ENCODE measurements at places on chromosomes 5 and 9. TPM values are rescaled to one million over a fixed set of nuclear protein-coding genes. Genes with fewer than 3 reads are reported as not detected.

DNA sequence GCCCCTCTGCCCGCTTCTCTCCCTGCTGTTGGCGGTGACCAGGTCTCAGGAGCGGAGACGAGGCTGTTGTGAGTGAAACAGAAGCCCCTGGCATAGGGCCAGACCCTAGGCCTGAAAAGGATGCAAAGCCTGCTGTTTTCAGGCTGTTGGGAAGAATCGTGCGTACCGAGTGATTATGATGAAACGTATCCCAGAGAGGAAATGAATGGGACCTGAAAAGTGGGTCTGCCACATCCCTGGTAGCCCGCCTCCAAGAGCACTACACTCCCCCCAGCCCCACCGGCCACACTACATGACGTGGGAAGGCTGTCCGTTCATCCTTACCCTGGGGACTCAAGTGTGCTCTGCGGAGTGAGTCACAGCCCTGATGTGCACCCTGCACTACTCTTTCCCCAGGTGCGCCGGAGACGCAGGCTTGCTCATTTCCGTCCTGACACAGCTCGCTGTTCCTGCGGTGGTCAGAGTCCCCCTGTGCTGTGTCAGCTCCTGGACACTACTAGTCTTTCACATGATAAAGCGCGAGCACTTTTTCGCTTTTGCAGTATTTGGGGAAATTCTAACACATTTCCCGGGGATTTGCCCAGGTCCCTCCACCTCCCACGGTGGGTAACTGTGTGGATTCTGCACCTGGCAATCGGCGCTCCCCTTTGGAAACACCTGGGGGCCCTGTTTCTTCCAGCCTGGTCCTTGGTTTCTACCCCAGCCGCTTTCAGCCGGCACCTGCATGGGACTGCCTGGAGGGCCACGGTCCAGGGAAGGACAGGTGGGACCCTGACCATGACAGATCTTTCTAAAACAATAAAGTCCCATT is 91.5 kb downstream of the ANKRD33B start:
- H3K4me3 ChIP-seq: no peak overlapping the region
- no peaks in the 10 kb centered on the region for H3K36me3 ChIP-seq
- H3K27ac ChIP-seq: no peak overlapping the region
- no peaks in the 10 kb centered on the region for H3K27me3 ChIP-seq

DNA sequence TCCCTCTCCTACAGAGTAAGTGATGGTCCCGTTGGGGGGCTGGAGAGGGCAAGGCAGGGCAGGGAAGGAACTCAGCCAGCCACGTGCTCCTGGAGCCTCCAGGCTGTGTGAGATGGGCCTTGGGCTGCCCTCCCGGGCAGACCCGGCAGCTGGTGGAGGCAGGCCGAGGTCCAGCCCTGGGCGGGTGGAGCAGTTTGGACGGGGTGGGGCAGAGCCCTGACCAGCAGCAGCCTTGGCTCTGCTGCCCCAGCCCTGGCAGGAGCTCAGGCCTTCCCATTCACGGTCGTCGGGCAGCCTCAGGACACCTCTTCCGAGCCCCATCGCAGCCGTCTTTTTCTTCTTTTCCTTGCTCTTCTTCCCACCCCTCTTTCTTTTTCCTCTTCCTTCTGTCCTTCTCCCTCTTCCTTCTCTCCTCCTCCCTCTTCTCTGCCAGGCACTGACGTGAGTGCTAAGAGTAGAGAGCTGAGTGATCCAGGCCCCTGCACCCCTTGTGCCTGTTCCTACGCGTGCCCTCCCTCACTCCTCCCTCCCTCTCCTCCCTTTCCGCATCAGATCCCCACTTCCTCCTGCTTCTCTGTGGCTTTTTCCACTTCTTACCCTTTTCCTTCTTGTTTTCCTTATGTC is 42.8 kb downstream of the AMBP start:
- no peak overlapping the region for H3K27ac ChIP-seq
- no peaks in the 10 kb centered on the region for H3K36me3 ChIP-seq
- DNase-seq: peak; percentile 12
- H3K27me3 ChIP-seq: no peaks in the 10 kb centered on the region
- H3K4me3 ChIP-seq: no peak overlapping the region

DNA sequence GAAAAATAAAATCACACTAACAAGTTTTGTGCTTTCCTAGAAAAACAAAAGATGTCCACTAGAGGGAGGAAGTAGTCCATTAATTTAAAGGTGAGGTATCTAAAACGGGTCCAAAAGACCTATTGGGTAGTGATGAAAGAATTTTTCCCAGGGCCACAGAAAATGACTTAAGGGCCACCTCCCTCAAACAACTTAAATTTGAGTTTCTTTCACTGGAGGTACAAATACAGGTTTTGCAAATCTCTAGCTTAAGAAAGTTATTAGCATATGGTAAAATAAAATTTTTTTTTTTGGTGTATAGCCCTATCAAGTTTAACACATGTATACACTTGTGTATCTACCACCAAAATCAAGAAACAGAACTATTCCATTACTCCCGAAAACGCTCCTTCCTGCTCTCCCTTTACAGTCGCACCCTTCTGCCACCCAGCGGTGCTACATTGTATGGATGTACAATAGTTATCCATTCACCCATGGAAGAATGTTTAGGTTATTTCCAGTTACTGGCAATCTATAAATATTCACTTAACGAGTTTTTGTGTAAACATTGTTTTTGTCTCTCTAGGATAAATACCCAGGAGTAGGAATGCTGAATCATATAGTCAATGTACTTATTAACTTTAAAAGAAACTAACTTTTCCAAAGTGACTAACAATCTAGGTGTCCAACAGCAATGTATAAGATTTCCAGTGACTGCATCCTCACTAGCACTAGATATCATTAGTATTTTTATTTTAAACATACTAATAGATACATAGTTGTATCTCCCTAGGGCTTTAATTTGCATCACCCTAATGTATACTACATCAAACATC is 21.9 kb downstream of the DEPDC1B start:
- no peak overlapping the region for H3K27ac ChIP-seq
- no peaks in the 10 kb centered on the region for H3K36me3 ChIP-seq
- H3K4me1 ChIP-seq: no peaks in the 10 kb centered on the region
- H3K27me3 ChIP-seq: no peaks in the 10 kb centered on the region
- no peak for DNase-seq

GRCh38 chr9:123420592-123421111 is 64.7 kb downstream of the CRB2 start:
- H3K27ac ChIP-seq: no peak overlapping the region
- no peak overlapping the region for H3K4me3 ChIP-seq
- no peaks in the 10 kb centered on the region for H3K27me3 ChIP-seq
- H3K36me3 ChIP-seq: no peaks in the 10 kb centered on the region

The ALAD gene
- 28.5 TPM for total RNA-seq

The PCDHA1 gene
- not detected for total RNA-seq

DNA sequence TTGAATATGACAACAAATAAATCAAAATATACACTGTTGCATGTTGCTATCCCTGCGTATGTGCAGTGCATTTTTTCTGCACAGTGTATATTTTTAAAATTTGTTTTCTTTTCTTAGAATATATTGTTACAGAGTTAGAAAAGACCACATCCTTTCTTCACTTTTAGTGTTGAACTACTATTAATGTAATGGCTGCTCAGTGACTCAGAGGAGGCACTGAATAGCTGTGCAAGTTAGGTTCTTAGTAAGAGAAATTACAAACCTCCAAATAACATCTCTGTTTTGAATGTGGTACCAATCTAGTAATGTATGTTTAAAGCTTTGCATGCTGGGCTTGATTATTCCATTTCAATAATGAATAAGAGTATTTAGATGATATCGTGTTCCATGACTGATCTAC is 208.9 kb upstream of the PRR16 start:
- H3K27ac ChIP-seq: no peak overlapping the region
- no peaks in the 10 kb centered on the region for H3K4me1 ChIP-seq
- H3K36me3 ChIP-seq: no peaks in the 10 kb centered on the region
- H3K4me3 ChIP-seq: no peak overlapping the region
- no peak for DNase-seq

Measured in breast epithelium (tissue), 4 donors.